ENCODE measurements at places on chromosomes 2 and 18. TPM values are rescaled to one million over a fixed set of nuclear protein-coding genes. Genes with fewer than 3 reads are reported as not detected.

GRCh38 chr2:111716905-111717775 lies 166.9 kb downstream of the ANAPC1 start:
- no peak for DNase-seq

- no peak for DNase-seq
These were observed 412.0 kb downstream of the MEIS1 start for GRCh38 chr2:66846887-66847286.

DNA sequence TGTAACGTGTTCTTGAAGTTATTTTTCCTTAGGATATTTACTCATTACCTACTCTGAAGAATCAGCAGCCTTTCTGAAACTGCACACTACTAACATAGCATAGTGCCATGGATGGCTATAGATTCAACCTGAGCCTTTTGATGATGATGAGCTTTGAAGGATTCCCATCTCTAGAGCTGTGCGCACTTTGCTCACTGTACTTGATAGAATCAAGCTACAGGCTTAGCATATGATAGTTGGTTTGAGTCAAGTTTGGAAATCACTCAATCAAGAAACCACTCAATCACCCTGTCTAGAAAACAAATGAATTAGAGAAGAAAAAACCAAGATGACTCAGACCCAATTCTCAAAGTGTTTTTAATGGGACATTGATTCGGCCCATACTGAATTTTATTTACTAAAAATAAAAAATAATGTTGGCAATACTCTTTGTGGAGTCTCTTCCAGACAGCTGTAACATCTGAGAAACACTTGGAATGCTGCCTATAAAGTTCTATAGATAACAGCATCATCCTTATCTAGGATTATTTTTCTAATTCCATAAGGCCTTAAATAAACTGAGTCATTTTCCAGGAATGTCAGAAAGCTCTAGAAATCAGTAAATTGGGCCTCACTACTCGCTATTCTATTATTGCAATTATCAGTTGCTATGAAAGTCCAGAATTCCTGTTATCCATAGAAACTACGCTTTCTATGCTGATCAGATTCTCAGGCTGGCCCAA lies 259.0 kb upstream of the ERBB4 start:
- DNase-seq, result no peak

- DNase-seq, result no peak
These were observed 112.3 kb downstream of the RAB3GAP1 start for GRCh38 chr2:135164431-135164830.

GRCh38 chr2:112646791-112647689 lies 1.3 kb downstream of the SLC20A1 start:
- no peak for DNase-seq

GRCh38 chr2:42742740-42743658 lies 20.9 kb downstream of the OXER1 start:
- no peak for DNase-seq

DNA sequence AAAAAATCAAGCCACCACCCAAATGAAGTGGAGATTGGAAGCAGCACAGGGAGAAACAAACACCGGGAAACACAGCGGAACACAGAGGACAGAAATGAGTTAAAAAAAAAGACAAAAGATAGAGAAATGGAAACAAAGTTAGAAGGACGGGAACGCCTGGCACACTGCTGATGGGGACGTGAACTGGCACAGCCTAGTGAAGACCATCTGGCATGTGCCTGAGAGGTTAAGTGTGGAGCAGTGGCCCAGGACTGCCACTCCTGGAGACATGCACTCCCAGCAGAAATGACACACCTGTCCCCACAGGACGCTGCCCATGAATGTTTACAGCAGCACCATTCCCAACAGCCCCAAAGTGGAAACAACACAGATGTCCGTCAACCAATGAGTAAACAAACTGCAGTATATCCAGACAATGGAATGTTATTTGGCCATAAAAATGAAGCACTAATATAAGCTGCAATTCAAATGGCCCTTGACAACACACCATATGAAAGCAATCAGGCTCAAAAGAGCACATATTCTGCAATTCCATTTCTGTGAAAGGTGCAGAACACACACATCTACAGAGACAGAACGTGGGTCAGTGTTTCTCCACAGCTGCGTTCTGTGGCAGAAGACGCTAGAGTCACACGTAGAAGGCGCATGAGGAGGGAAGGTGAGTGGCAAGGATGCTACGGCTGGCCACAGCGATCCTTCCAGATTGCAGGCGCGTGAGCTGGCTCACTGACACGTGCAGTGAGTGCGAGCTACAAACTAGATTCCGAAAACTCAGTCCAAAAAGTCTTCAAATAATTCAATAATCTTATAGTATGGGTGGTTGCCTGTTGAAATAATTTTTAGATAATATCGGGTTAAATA lies 24.6 kb downstream of the THAP4 start:
- DNase-seq, result no peak

GRCh38 chr2:212926940-212927339 lies 224.5 kb downstream of the IKZF2 start:
- peak; percentile 23 for DNase-seq

DNA sequence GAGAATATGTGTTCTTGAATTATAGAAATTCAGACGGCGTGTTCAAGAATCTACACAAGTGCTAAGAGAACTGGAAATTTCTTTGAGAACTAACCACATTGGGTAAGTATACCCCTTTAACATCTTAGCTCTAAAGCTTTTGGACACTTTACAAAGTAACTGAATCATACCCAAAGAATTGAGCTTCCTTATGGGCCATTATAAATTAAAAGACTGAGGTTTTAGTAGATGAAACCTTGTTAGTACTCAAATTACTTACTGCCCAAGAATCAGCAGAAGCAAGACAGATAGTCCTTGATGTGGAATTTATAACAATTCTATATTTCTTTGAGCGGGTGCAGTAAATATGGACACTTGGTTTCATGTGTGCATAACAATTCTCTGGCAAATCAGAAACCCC lies 168.3 kb downstream of the PRPF40A start:
- DNase-seq, result no peak

GRCh38 chr2:144521686-144522085 lies 1.8 kb upstream of the ZEB2 start:
- no peak for DNase-seq

- no peak for DNase-seq
These were observed 846.4 kb upstream of the ZEB2 start for GRCh38 chr2:145366341-145366740.

DNA sequence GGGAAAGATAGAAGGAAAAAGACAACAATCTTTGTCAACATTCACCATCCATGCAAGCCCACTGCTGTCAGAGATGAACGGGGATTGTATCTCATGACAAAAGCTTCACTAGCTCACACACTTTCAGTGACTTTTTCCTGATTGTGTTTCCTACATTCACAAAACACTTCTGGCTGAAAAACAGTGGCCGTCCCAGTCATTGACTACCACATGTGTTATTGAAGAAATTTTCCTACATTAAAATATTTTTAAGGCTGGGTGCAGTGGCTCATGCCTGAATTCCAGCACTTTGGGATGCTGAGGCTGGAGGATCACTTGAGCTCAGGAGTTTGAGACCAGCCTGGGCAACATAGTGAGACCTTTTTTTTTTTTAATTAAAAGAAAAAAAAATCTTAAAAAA lies 90.9 kb downstream of the MOGAT1 start:
- DNase-seq, result no peak

DNA sequence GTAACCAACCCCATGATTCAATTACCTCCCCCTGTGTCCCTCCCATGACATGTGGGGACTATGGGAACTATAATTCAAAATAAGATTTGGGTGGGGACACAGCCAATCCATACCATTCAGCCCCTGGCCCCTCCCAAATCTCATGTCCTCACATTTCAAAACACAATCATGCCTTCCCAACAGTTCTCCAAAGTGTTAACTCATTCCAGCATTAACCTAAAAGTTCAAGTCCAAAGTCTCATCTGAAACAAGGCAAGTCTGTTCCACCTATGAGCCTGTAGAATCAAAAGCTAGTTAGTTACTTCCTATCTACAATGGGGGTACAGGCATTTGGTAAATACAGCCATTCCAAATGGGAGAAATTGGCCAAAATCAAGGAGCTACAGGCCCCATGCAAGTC lies 32.0 kb upstream of the CCDC141 start:
- no peak for DNase-seq

DNA sequence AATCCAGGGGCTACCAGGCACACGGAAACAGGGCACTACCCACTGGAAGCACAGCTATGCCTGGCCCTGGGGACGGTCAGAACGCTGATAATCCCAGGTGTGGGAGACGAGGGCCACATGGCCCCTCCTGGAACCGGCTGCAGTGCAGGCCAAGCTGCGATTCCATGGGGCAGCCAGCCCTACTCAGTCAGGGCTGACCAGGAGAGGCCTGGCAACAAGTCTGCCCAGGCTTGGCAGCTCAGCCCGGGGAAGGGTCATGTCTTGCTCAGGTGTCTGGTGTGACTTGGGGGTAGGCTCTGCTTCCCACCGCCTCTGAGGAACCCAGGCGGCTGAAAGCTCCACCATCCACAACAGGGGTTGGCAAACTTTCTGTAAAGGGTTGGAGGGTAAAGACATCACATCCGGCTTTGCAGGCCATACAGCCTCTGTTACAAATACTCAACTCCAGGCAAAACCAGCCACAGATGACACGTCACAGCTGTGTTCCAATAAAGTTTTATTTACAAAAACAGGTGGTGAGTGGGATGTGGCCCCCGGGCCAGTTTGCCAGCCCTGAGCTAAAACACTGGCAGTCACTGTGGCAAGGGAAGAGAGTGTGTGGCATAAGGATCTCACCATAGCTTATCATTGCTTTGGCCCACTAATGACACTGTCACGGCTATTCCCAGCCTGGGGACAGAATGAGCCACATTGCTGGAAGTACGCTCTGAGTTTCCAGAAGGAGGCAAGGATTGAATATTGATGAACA lies 85.2 kb downstream of the NDUFA10 start:
- DNase-seq, result no peak

GRCh38 chr2:196291426-196291825 lies 120.0 kb upstream of the STK17B start:
- no peak for DNase-seq

GRCh38 chr18:37395631-37396030 lies 170.0 kb downstream of the CELF4 start:
- no peak for DNase-seq

- no peak for DNase-seq
These were observed 107.4 kb downstream of the NOL4 start for GRCh38 chr18:34117319-34117718.

- DNase-seq, result no peak
These were observed 59.8 kb upstream of the CHRNA1 start for GRCh38 chr2:174824068-174824467.

GRCh38 chr2:218964041-218964771 lies 4.7 kb downstream of the CDK5R2 start:
- no peak for DNase-seq

GRCh38 chr2:39642051-39642718 lies 23.5 kb upstream of the TMEM178A start:
- no peak for DNase-seq

DNA sequence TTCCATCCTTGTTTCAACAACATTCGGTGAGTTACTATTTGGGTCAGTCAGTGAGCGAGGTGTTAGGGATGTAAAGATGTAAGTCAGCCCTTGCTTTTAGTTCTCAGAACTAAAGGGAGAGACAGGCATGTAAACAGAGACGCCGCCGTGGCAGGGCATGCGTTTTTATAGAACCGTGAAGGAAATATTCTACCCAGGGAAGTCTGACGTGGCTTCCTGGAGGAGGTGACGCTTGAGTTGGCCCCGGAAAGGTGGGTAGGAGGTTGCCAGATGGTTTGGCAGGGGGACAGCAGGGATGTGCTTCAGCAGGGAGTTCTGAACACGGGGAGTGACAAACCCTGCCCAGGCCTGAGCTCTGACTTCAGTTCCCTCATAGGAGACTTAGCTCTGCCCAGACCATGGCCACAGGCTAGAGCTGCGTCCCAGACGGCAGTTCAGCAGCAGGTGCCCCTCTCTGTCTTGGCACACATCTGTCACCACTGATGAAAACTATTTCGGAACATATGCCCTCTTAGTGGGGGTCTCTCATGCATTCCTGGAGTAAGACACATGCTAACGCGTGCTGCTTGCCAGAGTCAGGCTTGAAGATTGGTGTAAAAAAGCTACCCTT lies 23.4 kb upstream of the RPL31 start:
- DNase-seq, result no peak

GRCh38 chr2:9954136-9954535 lies 2.6 kb downstream of the GRHL1 start:
- no peak for DNase-seq

Gene PAX8
- total RNA-seq, result 6.5 TPM

Gene ZCCHC2
- total RNA-seq, result 49.4 TPM

Gene SPATA3
- not detected for total RNA-seq

Gene IL1B
- total RNA-seq, result 0.22 TPM

Gene PSTPIP2
- 9.9 TPM for total RNA-seq

Gene SLC66A2
- 361 TPM for total RNA-seq

Measured in tibial nerve (tissue), 4 donors.